ENCODE measurements at places on chromosomes 3 and 15.

DNA sequence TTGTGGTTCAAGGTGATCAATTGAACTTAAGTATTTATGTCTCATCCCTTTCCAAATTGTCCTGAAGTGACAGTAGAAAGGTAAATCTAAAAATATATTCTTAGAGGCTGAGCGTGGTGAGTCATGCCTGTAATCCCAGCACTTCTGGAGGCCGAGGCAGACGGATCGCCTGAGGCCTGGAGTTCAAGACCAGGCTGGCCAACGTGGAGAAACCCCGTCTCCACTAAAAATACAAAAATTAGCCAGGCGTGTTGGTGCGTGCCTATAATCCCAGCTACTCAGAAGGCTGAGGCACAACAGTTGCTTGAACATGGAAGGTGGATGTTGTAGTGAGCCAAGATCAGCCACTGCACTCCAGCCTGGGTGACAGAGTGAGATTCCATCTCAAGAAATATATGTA lies 226.6 kb downstream of the DPH6 start:
- DNase-seq: no peak

DNA sequence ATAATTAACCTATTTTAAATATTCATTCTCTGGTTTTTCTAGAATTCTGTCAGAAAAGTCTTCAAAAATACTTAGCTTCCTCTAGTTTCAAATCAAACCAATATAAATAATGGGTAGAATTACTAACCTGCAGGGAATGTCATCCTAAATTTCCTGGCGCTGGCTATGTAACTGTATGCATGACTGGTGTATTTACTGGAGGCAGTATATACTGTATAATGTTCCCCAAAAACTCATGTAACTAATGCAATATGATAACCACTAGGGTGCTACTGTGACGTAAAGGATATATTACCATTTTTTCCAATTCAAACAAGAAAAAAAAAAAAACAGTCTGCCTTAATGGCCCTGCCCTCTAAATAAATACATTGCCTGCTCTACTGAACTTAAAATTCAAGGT lies 407.5 kb downstream of the MECOM start:
- no peak for DNase-seq

GRCh38 chr15:94793207-94793606 lies 561.8 kb downstream of the MCTP2 start:
- DNase-seq: no peak

- no peak for DNase-seq
Observed at GRCh38 chr3:112688819-112689218, 47.9 kb upstream of the CCDC80 start.

DNA sequence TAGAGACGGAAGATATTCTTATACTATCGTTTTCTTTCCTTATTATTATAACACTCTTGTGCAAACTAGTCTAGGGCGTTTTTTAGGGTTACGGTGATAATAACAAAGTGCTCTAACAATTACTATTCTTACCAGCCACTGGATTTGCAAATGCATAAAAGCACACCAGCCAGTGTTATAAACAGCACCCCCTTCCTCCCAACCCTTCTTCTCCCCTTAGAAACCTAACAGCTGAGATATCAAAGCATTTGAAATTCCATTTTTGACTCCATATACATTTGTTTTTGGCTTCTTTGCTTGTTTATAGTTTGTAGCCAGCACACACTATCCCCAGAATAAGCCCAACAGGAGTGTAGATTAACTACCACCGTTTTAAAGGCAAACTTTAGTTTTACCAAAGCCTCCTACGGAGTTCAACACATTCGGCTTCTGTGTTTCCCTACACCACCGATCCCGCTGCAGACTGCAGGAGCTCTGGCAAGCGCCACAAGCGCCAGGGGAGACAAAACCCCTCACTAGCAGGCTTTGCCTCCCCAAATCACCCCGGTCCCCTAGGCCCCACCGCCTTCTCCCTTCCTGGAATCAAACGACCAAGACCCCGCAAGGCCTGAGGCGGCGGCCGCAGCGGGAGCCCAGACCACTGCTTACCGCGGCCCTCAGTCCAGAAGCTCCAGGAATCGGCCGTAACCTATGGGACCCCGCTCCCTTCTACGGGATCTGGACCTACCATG lies 461 bp downstream of the COPB2 start:
- peak; percentile 11 for DNase-seq

DNA sequence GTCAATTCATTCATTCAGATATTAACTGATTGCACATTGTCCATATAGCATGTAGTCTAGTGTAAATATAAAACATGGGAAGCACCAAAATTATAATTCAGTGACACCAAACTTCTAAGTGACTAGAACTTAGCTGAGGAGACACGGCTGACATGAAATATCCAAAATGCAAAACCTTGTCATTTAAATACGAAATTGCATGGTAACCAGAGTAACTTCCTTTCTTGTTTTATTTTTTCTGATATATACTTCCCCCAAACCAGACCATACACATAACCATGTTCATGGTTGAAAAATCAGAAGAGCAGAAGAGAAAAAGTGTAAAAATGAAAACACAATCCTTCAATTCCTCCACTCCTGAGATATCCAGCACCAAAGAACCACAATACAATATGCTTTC lies 38.0 kb downstream of the CBLB start:
- no peak for DNase-seq

DNA sequence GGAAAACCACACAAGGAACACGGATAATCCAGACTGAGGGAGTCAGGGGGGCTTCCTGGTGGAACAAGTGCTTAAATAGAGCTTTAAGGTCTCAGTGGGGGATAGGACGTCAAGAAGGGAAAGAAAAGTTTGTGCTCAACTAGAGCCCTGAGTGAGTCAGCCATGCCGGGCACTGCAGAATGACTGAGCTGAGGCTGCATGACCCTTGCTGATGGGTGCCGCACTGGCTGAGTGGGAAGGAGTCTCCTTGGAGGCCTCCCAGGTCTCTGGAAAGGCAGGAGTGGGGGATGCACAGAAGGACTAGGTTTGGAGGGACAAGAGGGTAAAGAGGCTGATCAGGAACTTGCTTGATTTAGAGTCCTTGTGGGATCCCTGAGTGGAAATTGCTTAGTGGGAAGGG lies 150.3 kb downstream of the RPLP1 start:
- no peak for DNase-seq

- no peak for DNase-seq
Observed at GRCh38 chr3:105166893-105167292, 199.8 kb upstream of the ALCAM start.

- no peak for DNase-seq
Observed at GRCh38 chr3:6825524-6825923, 35.4 kb upstream of the GRM7 start.

- DNase-seq: no peak
Observed at GRCh38 chr15:38391191-38391590, 62.7 kb upstream of the FAM98B start.

DNA sequence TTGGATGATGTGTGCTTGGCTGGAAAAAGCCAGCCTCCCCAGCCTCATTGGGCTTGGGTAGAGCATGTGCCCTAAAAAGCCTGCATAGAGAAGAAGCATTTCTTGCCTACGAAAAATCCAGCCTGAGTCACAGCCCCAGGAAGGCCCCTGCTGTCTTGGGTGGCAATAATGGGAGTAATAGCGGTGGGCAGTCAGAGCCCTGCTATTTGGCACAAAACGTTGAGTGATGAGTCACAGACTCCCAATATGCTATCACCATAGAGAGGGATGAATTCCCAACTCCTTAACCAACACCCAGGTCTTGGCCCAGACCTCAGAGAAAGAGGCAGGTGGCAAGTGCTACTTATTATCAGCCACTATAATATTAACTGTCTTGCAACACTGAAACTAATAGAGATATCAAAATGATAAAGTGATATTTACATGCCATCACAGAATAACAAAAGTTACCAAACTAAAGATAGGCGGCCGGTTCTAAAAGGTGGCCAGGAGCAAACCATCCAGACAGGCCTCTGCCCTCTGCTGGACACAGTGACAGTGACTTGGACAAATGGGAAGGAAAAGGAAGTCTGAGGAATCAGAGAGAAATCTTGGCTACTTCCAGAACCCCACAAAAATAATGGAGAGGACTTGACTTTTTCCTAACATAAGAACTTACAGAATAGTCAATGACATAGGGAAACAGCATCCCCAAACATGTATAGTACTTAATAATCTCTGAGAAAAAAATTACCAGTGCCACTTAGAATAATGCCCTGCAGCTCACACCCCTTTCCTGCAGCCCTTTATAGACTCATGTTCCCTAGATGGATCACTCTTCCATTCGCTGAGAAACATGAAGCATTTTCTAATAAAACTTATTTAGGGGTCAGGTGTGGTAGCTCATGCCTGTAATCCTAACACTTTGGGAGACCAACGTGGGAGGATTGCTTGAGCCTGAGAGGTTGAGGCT lies 51.9 kb upstream of the MUC13 start:
- DNase-seq: no peak

DNA sequence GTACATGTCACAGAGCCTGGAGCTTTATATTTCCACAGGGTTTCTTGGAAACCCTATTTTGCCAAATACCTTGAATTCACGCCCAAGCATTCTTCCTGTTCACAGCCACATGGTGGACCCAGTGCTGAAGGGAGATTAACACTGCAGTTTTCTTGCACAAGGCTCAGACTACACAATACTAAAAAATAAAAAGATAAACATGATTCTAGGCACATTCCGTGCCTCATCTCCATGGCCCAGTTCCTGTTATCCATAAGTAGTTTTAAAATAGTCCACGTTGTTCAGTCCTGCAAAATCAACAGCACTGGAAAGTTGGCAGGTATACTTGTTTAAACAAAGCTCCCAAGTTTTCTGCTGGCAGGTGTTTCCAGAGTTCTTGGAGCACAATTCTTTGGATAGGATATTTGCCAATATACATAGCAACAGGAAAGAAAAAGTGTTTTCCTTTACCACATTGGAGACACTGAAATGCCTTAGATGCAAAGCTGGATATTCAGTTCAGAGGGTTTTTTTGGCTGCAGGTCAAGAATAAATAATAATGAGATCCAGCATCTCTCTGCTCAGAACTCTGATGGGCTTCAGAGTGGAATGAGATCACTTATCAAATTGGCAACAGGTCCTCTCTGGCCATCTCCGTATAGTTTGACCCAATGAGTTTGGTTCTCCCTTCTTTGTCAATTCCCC lies 88.1 kb upstream of the TGFBR2 start:
- no peak for DNase-seq

DNA sequence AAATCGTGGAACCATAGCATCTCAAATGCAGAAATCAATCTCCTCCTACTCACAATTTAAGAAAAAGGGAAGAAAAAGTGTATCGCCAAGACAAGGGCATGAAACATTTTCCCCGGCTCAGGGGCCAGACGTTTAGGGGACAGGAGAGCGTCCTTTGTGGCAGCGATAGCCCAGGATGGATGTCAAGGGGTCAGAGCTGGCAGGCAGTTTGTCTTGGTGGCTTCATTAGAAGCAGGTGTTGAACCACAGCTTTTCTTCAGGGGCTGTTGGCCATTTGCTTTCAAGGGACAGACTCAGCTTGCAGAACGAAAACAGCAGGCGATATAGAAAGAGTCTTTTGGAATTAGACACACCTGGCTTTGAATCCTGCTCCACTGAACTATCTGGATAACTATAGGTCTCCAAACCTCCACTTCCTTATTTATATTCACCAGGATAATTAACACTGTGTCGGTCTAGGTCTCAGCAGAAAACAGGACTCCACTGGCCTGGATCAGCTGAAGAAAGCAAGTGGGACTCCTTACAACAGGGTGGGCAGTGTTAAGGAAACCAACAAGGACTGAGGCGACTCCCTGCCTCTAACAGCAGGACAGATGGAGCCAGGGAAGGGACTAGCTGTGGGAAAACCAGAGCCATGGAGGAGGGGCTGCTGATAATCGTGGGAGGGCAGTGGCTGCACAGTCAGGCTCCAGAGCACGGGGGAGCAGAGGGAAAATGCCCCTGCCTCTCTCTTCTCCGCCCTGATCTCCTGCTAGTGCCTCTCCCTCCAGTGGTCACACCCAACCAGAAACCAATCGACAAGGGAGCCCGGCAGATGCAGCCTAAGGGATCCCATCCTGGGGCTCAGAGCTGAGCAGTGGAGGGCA lies 123.6 kb downstream of the LIPC start:
- DNase-seq: no peak

GRCh38 chr15:32974691-32975090 lies 219.8 kb downstream of the FMN1 start:
- DNase-seq: no peak

DNA sequence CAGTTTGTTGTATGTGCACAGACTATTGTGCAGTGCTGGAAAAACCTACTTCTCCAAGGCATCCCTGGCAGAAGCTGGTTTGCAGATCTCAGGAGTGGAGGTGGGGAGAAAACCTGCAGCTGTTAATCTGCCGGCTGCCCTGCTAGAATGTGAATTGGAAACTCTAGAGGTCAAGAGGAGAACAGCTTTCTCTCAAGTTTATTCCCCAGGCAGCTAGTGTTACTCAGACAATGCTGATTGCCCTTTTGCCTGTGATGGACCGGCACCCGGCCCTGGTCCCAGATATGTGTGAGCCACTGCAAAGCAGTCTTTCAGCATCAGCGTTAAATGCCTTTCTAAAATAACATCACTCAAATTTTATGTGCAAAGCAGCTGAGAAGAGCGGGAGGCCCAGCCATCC lies 129.7 kb upstream of the TPM1 start:
- DNase-seq: no peak

GRCh38 chr3:46979958-46980497 lies 562 bp downstream of the NBEAL2 start:
- DNase-seq: no peak

GRCh38 chr3:184082465-184082864 lies 14.4 kb upstream of the HTR3E start:
- DNase-seq: no peak

DNA sequence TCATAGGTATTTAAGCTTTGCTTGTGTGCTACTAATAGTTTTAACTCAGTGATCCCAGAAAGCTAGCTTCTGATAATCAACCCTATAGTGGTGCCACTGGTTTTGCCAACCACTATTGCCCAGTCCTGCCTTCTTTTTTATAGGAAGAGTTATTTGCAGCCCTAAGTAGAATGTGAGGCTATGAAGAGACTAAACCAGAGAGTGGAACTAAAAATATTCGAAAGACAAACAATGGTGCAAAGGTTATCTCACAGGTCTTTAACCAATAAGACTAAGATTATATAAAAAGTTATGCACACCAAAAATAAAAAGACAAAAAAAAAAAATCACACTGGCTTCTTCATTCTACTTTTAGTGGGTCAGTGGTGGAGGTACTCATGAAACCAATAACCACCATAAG lies 85.6 kb downstream of the NBEAL2 start:
- no peak for DNase-seq

GRCh38 chr3:157794771-157795170 lies 291.6 kb upstream of the VEPH1 start:
- DNase-seq: no peak

GRCh38 chr3:45635475-45636256 lies 41.1 kb downstream of the LIMD1 start:
- no peak for DNase-seq

Measured in activated CD4-positive, alpha-beta T cell treated with anti-CD3 and anti-CD28 coated beads for 24 hours (primary cell).